ENCODE measurements at places on chromosomes 5 and 9. TPM values are rescaled to one million over a fixed set of nuclear protein-coding genes. Genes with fewer than 3 reads are reported as not detected.

- no peak overlapping the region for H3K4me3 ChIP-seq
- H3K27me3 ChIP-seq = no peaks in the 10 kb centered on the region
- H3K27ac ChIP-seq = peak overlapping the region; percentile 59
- H3K4me1 ChIP-seq = peaks cover 14% of the 10 kb centered on the region
Measured at GRCh38 chr5:133952729-133953567, 15.5 kb downstream of the C5orf15 start.

DNA sequence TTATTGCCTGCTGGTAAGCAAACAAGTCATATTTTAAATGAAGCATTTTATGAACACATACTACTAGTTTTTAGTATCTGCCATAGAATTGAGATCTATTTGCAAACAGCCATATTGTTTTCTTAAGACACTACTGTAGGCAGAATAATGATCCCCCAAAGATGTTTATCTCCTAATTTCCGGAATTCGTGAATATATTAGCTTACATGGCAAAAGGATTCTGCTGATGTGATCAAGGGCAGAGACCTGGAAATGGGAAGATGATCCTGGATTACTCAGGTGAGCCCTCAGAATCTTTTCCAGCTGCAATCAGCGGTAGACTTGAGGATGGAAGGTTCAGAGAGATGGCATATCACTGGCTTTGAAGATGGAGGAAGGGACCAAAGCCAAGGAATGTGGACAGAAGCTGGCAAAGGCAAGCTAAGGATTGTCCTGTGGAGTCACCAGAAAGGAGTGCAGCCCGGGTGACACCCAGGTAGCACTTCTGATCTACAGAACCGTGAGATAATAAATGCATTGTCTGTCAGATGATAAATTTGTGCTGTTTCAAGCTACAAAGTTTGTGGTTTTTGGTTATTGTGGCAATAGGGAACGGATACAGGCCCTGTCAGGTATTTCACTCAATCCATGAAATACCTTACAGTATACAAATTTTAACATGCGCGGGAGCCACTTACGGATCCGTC lies 1.0 kb upstream of the ERCC6L2 start:
- H3K4me1 ChIP-seq = peaks cover 17% of the 10 kb centered on the region
- H3K4me3 ChIP-seq = no peak overlapping the region
- no peak for DNase-seq
- no peak overlapping the region for H3K27ac ChIP-seq

DNA sequence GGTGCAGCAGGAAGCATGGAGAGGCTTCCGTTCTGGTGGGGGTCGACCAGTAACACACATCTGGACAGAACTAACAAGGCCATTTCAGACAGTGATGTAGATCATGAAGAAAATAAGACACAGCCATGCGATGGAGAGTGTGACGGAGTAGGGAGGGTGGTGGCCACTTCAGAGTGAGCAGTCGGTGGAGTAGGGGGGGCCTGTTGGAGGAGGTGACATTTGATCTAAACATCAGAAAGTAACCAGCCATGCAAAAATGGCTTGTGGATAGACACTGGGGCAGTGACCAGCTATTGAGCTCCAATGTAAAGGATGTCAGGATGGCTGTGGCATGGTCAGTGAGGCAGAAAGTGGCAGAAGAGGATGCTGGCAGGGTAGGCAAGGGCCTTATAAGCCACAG lies 65.9 kb downstream of the PPARGC1B start:
- peak overlapping the region; percentile 90 for H3K27ac ChIP-seq
- H3K27me3 ChIP-seq = no peaks in the 10 kb centered on the region
- H3K36me3 ChIP-seq = no peaks in the 10 kb centered on the region
- DNase-seq = no peak
- H3K4me1 ChIP-seq = peaks cover 98% of the 10 kb centered on the region
- H3K4me3 ChIP-seq = no peak overlapping the region

DNA sequence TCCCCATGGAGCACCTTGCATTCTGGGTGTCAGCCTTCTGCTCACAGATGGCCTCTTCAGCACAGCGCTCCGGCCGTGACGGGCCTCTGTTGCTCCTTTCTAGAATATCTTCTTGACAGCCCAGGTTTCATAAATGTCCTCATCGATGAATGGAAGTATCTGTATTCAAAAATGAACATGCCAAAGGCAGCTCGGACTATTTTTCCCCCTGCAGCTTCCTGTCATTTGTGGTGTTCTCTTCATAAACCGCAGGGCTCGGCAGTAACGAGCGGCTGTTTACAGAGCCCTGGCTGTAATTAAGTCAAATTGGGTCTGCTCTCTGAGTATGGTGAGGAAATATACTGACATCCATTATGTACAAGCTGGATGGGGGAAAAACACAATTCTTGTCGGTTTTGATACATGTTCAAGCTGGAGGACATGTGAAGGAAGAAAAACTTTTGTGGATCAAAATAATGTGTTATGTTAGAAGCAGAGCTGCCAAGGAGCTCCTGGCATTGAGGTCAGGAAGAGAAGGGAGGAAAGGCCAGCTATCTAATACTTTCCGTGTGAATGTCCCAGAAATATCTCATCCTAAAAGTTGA lies 154.1 kb upstream of the CD180 start:
- no peaks in the 10 kb centered on the region for H3K27me3 ChIP-seq
- no peak for DNase-seq
- peak overlapping the region; percentile 17 for H3K27ac ChIP-seq
- no peaks in the 10 kb centered on the region for H3K36me3 ChIP-seq
- H3K4me3 ChIP-seq = no peak overlapping the region

DNA sequence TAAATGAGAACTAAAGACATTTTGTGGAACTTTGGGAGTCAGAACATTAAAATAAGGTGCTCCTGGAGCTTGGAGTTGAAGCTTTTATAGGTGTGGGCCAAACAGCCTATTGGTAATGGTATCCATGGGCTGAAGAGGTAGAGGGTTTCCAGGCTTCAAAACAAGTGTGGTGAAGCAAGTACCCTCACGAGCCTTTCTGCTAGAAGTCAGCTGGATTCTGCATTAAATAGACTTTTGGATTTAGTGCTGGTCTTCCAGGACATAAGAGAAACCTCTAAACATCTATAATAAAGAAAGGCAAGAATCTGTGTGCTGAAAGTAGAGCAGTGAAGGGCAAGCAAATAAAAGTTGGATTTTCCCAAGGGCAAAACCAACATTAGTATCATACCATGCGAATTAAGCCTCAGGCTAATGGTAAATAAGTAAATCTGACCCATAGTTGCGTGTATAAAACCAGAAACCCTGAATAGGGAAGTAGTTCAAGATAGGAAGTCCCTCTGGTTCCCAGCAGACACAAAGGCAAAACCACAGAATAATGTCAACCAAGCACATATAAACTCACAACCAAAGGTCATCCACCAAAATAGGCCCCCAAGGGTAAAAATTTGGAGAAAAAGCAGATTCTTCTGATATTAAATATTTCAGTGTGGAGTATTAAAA lies 306.3 kb downstream of the TLE4 start:
- DNase-seq = no peak
- H3K4me3 ChIP-seq = no peak overlapping the region
- H3K36me3 ChIP-seq = no peaks in the 10 kb centered on the region
- H3K27me3 ChIP-seq = no peaks in the 10 kb centered on the region

GRCh38 chr9:122095010-122095767 lies 2.1 kb upstream of the TTLL11 start:
- no peak overlapping the region for H3K27ac ChIP-seq
- no peaks in the 10 kb centered on the region for H3K36me3 ChIP-seq
- H3K4me3 ChIP-seq = no peak overlapping the region
- H3K4me1 ChIP-seq = peaks cover 22% of the 10 kb centered on the region
- no peak for DNase-seq
- no peaks in the 10 kb centered on the region for H3K27me3 ChIP-seq

The STPG3 gene
- not detected for total RNA-seq
